Retina (tissue), 1 donor: ENCODE measurements at places on chromosomes 3 and 15.

GRCh38 chr15:66651198-66651597 lies 50.8 kb upstream of the SMAD6 start:
- DNase-seq = no peak

- no peak for DNase-seq
Measured at GRCh38 chr15:81293728-81294515, 30.0 kb downstream of the STARD5 start.

- no peak for DNase-seq
Measured at GRCh38 chr3:46482632-46483350, 15.0 kb upstream of the RTP3 start.

DNA sequence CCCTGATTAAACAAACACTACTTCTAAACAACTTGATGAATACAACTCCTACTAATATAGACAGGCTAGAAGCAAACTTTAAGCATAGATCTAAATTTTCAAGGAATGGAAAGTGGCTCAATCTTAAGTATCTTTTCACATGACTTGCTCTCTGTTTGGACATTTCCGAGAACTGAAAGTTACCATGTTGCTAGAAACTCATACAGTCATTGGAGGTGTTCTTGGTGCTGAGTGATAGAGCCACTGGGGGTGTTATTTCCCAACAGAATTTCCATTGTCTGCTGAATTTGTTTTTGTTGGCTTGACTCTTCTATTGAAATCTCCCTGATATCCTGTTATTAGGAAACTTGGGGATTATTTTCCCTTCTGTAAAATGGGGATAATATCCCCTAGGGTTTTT lies 264.5 kb upstream of the RASGRP1 start:
- DNase-seq = no peak

DNA sequence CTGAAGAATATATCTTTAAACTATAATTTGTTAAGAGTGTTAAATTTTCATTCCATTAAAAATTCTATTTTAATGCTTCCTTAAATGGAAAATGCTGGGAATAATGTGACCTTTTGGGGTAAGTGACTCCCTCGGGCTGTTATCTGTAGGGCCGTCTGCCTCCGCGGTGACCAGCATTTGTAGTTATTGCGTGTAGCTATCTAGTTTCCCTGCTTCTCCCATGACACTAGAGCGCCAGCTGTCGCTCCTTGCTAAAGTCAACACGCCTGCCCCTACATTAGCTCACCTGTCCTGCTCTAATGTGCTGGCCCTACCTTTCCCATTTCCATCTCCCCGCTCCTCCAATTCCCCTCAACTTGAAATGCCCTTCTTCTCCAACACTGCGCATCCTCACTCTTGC lies 12.4 kb upstream of the CHRM5 start:
- no peak for DNase-seq

- DNase-seq = no peak
Measured at GRCh38 chr3:185936273-185936629, 1.6 kb downstream of the TRA2B start.

DNA sequence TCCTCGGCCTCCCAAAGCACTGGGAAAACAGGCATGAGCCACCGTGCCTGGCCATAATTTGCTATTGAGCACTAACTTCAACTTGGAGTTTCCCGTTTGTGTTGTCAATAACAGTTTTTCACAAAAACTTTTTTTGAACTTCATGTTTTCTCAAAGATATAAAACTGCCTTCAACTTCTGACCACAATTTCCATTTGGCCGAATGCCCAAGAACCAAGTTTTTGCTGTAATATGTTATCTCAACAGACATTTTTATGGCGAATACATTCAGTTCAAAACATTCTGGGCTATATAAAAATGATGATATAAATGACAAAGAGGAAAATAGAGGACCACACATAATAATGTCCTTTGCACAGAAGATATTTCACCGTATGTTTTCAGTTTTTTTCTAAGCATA lies 56.4 kb downstream of the NEDD4 start:
- no peak for DNase-seq
